Dermis blood vessel endothelial cell (primary cell): ENCODE measurements at places on chromosomes 5 and 9. TPM values are rescaled to one million over a fixed set of nuclear protein-coding genes. Genes with fewer than 3 reads are reported as not detected.
A peak's percentile ranks its signal among the peaks of the same experiment; 100 is the strongest.

- no peak for DNase-seq
Observed at GRCh38 chr5:39176759-39177630, 42.4 kb downstream of the FYB1 start.

DNA sequence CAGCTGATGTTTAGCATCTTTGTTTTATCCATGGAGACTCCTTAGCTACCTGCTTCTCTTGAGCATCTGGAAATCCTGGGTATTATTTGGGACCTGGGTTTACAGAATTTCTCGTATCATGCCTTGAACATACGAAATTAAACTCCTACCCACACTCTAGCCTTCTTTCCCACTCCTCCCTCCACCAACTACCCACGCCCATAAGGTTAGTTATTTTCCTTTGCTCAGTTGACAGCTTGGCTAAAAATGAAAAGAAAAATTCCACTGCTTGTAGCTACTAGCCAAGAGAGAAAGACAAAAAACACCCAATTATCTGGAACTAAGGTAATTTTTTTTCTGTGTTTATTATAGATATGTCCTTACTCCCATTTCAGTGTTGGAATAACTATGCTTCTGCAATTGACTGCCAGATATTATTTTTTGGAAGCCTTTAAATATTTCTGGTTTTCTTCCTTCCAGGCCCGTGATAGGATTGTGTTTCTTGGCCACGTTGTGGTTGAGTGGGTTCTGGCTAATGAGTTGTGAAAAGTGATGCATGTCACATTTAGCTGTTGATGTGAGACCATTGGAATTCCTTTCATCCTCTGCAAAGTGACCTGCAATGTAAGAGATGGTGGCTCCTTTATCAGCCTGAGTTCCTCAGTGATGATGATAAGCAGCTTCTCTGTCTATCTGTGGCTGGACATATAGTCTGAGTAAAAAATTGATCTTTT is 308.1 kb downstream of the LRRC70 start:
- no peak for DNase-seq

DNA sequence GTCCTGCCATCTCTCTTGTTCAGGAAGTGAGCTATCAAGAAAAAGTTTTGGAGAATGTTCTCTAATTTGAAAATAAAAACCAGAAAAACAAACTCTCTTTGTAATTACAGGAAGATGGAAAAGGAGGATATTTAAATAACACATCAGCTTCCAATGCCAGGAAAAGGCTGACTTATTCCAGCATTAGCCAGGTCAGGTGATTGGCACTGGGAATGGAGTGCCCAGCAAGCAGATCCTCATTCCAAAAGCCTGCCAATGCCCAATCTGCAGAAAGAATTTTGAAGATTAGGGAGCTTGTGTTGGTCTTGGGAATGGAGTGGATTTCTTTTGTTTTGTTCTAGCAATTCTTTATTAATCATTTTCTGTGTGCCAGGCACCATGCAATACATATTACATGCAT is 196.6 kb downstream of the SNCAIP start:
- no peak for DNase-seq

- DNase-seq = peak; percentile 6
Observed at GRCh38 chr5:616484-617039, 4.4 kb downstream of the CEP72 start.

DNA sequence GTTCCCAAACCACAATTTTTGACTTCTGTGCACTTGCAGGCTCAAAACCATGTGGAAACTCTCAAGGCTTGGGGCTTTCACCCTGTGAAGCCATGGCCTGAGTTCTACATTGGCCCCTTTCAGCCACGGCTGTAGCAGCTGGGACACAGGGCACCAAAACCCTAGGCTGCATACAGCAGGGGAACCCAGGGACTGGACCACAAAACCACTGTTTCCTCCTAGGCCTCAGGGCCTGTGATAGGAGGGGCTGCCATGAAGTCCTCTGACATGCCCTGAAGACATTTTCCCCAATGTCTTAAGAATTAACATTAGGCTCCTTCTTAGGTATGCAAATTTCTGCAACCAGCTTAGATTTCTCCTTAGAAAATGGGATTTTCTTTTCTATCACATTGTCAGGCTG is 312.1 kb upstream of the TUSC1 start:
- DNase-seq = no peak

RLN1 gene
- not detected in 2 replicates for total RNA-seq
